IMR-90 (cell line): ENCODE measurements at places on chromosomes 13 and 19.

DNA sequence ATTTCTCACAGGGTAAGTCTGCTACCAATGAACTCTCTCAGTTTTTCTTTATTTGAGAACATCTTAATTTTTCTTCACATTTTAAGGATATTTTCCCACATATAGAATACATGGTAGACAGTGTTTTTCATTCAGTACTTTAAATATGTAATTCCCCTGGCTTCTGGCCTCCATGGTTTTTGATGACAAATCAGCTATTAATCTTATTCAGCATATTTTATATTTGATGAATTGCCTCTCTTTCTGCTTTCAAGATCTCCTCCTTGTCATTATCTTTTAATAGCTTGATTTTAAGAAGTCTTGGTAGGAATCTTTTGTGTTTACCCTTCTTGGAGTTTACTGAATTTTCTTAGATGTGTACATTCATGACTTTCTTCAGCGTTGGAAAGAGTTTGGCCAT, 27.6 kb downstream of the TNFSF13B start:
- no peak for DNase-seq

DNA sequence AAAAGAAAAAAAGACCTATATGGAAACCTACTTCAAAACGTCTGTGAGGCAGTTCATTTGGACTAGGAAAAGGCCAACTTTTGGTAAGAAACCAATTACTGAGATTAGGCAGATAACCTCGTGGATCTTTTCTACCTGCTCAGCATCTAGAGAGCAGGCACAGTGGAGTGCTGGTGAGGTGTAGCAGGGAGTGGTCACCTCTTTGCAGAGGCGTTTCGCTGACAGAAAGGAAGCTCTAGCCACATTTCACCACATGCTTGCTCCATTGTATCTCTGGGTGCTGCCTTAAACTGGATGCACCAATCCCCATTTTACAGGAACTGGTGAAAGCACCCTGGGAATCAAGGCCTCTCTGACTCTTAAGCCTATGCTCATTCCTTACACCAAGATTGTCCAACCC, 360.5 kb downstream of the LIG4 start:
- DNase-seq, result no peak

DNA sequence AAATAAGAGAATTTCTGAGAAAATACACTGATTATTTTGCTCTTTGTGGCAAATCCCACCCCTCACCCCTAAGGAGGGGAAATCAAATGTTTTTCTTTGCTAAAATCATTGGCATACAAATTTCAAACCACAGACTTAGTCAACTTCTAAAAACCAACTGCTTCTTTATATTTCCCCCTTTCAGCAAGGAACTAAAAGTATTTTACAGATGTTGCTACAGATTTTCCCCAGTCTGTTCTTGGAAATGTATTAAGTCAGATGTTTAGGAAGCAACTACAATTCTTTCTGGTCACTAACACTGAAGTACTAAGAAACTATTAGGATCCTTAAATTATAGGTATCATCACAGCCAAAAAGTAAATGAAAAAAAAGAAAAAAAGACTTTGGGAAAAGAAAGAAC, 6.9 kb downstream of the MTMR6 start:
- DNase-seq, result no peak

DNA sequence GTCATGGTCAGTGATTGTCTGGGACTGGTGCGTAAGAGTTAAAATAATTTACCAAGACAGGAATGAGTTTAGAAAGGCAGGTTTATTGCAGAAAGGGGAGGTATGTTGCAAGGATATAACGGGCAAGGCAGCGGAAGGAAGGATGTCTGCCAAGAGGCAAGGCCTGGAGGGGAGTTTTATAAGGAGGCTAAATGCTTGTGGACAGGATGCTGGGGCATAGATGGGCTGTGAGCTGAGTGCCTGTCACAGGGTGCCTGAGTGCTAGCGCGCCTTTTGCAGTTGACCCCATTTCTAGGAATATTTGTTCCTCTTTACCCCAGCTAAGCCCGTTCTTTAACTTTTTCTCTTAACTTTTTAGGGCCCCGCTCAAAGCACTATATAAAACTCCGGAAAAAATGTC, 58.7 kb downstream of the TEX26 start:
- DNase-seq, result no peak

GRCh38 chr19:2578391-2578890, 102.5 kb downstream of the GADD45B start:
- DNase-seq, result peak; percentile 49

DNA sequence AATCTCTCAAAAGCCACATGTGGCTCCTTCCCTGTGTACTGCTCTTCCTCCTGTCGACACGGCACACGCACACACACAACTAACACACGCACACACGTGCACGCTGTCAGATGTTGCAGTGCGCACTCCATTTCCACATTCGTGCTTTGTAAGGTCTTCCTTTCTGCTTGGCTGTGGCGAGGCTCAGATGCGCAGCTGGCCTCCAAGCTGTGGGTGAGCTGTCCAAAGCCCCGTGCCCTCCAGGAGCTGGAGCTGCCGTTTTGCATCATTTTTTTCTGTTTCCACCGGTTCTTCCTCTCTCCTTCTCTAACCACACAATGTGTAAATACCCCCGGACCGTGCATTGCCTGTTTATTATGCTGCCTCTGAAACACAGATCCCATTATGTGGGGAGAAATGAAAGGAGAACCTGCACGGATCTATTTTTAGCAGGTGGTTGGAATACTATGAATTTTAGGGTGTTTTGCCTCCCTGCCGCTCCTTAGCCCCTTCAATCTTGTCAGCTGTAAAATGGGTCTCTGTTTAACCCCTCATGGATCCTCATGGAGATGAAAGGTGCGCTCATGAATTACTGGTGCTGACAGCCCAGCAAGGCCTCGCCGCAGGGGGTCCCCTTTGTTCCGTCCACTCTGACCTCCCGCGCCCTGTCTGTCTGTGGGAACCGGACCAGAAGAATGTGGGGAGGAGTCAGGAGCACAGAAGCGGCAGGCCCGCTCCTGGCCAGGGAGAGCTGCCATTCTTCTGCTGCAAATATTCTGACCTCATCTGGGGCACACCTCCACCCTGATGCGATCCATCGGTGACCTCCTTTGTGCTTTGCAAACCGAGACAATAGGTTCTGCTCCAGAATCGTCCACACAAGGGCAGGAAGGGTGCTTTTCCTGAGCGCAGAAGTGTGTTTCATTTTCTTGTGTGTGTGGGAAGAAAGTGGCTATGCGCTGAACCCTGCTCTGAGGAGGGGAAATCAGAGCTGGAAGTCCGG, 137.7 kb downstream of the SOX1 start:
- no peak for DNase-seq

- DNase-seq, result no peak
Measured at GRCh38 chr19:51921949-51922348, 5.3 kb upstream of the ZNF613 start.

DNA sequence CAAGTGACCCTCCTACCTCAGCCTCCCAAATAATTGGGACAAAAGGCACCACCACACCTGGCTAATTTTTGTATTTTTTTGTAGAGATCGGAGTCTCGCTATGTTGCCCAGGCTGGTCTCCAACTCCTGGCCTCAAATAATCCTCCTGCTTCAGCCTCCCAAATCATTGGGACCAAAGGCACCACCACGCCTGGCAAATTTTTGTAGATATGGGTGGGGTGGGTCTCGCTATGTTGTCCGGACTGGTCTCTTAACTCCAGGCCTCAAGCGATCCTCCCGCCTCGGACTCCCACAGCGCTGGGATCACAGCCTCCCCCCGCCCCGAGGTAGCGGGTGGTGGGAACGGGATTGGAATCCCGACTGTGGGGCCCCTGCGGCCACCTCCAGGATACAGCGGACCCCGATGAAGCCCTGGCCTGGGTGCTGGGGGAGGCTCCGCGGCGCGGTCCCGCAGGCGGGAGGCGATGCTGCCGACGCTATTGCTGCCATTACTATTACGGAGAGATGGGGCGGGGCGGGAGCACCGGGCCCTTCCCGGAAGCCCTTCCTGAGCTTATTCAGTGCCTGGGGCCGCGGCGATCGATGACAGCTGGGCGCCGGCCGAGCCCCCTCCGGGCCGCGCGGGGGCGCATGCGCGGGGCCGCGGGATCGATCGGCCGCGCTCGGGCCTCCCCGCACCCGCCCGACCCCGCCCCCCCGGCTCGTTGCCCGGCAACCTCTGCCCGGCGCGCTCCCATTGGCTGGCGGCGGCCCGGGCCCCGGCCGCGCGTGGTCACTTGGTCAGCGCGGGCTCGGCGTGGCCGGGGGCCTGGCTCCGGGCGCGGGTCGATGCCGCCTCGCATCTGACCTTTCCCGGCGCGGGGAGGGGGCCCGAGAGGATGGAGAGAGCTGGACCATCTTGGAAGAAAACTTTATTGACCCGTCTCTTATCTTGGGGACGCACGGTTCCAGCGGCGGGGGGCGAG, 27.9 kb upstream of the ONECUT3 start:
- peak; percentile 28 for DNase-seq

GRCh38 chr19:14796021-14796420, 17.7 kb upstream of the ADGRE2 start:
- no peak for DNase-seq

- no peak for DNase-seq
Measured at GRCh38 chr13:84272877-84273562, 390.7 kb upstream of the SLITRK1 start.

DNA sequence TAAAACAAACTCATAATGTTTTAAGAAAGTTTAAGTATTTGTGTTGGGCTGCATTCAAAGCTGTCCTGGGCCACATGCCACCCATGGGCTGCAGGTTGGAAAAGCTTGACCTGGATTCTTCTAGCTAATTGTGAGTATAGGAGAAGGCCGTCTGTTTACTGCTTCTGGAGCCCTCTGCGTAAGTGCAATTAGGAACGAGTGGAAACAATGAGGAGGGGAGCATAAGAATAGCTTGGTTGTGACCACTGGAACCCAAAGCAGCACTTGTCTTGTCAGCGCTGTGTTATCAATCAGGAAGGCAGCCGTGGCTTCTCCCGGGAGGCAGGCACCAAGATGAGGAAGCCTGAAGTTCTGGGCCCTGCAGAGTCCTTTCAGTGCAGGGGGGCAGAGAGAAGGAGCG, 110.4 kb upstream of the MBNL2 start:
- DNase-seq, result no peak

GRCh38 chr13:47252627-47253026, 355.8 kb upstream of the HTR2A start:
- peak; percentile 10 for DNase-seq

DNA sequence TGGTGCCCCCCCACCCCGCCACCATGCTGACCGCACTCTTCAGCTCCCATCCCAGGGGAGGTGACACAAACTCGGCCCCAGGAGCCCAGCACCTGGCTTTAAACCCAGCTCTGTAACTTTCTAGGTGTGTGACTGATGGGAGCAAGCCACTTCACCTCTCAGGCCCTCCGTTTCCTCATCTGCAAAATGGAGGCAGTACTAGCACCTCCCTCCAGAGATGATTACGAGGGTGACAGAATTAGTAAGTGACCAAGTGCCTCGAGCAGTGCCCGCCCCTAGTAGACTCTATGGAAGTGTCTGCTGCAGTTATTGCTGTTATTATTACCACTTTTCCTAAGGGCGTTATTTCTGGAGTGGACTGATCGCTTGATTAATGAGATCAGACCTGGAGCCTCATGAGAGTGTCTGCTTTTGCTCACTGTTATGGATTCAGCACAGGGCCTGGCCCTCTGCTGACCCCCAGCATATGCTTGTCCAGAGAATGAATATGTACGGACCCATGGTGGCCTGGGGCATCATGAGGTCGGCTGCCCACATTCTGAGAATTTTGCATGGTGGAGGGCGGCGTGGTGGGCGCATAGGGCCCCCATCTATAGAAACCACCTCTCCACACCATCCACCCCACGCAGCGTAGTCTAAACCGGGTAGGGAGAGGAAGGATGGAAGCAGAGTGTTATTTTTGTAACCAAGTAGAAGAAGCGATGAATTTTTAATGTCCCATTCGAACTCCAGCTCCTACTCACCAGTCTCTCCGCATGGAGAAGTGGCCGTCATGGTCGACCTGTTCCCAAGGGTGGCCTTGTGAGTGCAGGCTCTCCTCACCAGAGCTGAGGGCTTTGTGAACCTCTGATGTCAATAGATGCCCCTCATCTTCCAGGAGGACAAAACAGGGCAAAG, 48.2 kb downstream of the CAPN12 start:
- DNase-seq, result no peak

- DNase-seq, result peak; percentile 10
Measured at GRCh38 chr13:49608651-49609331, 19.5 kb upstream of the ARL11 start.

- no peak for DNase-seq
Measured at GRCh38 chr13:108549934-108550333, 79.5 kb upstream of the MYO16 start.

- no peak for DNase-seq
Measured at GRCh38 chr13:59873309-59873708, 290.4 kb downstream of the DIAPH3 start.

DNA sequence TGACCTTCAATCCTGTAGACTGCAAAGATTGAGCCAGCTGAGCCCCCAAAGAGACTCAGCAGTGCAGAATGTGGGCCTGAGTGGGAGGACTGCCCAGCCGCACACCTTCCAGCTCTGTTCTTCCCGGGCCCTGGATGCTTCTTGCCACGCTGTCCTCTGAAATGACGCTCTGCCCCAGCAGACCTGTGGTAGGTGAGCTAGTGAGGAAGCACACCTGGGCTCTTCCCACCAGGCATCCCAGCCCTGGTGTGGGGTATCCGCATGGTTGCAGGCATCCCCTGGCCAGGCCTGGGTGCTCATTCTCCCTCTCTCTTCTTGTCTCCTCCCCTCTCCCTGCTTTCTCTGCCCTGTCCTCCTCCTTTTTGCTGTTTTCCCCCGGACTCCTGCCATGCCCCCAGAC, 9.8 kb upstream of the MZF1 start:
- DNase-seq, result no peak

GRCh38 chr19:31185261-31185660, 164.0 kb downstream of the TSHZ3 start:
- DNase-seq, result no peak

DNA sequence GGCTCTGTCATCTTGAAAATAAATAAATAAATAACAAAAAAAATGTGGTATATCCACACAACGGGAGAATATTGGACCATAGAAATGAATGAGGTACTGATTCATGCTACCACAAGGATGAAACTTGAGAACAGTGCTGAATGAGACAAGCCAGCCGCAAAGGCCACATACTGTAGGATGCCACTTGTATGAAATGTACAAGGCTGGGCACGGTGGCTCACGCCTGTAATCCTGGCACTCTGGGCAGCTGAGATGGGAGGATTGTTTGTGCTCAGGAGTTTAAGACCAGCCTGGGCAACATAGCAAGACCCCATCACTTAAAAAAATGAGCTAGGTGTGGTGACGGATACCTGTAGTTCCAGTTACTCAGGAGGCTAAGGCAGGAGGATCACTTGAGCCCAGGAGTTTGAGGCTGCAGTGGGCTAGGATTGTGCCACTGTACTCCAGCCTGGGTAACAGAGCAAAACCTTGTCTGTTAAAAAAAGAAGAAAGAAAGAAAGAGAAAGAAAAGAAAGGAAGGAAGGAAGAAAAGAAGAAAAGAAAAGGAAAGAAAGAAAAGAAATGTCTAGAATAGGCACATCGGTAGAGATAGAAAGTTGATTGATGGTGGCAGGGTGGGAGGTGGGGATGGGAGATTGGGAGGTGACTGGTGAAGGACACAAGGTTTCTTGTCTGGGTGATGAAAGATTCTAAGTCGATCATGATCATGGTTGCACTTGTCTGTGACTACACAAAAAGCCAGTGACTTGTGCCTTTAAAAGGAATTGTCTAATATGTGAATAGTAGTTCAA, 20.3 kb downstream of the HPN start:
- DNase-seq, result peak; percentile 34

GRCh38 chr13:23699271-23699670, 129.1 kb downstream of the TNFRSF19 start:
- no peak for DNase-seq

- DNase-seq, result no peak
Measured at GRCh38 chr13:62432906-62433305, 1017.3 kb upstream of the PCDH20 start.

- peak; percentile 49 for DNase-seq
Measured at GRCh38 chr19:756236-756635, 5.3 kb downstream of the MISP start.

- DNase-seq, result no peak
Measured at GRCh38 chr13:46121597-46122163, 16.8 kb upstream of the CPB2 start.
